Adipocyte (in vitro differentiated cells): ENCODE measurements at places on chromosomes 4 and X.

GRCh38 chr4:118400356-118400755, 47.6 kb upstream of the PRSS12 start:
- DNase-seq = no peak

- no peak for DNase-seq
Observed at GRCh38 chr4:137039370-137039769, 492.9 kb downstream of the PCDH18 start.

- no peak for DNase-seq
Observed at GRCh38 chr4:146112389-146112788, 63.1 kb upstream of the LSM6 start.

DNA sequence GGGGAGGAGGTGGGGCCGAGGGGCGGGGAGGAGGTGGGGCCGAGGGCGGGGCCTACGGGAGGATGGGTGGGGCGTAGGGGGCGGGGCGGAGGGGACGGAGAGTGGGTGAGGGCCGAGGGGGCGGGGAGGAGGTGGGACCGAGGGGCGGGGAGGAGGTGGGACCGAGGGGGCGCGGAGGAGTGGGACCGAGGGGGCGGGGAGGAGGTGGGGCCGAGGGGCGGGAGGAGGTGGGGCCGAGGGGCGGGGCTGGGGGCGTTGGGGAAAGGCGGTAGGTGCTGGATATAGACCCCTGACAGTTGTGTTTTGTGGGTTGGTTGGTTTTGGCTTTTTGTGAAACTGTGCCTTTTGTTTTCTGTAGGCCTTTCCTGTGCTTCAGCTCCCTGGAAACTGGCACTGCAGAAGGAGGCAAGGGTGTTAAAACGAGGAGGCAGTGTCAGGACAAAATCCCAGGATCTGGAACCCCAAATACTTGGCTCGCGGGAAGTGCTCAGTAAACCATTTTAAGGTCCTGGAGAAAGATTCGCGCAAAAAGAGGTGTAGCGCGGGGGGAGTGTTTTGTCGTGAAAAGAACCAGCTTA, 580 bp upstream of the MMGT1 start:
- DNase-seq = peak; percentile 84

DNA sequence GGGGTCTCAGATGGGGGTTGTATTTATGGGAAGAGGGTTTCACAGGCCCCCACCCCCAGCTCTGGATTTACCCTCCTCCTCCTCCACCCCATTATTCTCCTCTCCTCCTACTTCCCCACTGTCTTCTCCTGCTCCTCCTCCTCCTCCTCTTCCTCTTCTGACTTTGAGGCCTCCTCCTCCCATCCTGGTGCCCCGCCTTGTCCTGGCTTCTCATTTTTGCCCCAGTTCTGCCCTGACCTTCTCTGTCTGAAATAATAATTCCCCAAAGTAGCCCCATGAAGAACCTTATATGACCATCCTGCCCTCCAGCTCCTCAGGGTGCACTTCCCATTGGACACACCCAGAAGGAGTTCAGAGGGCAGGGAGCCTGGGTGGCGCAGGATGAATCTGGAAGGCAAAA, 351.4 kb upstream of the GATB start:
- DNase-seq = no peak
